CD4-positive, alpha-beta T cell (primary cell): ENCODE measurements at places on chromosomes 3 and 15. TPM values are rescaled to one million over a fixed set of nuclear protein-coding genes. Genes with fewer than 3 reads are reported as not detected.

The SERINC4 gene
- not detected for total RNA-seq

The AGBL1 gene
- not detected for total RNA-seq

GRCh38 chr3:133475245-133476010 is 75.6 kb downstream of the BFSP2 start:
- no peak for DNase-seq
- no peak overlapping the region for H3K27ac ChIP-seq
- H3K36me3 ChIP-seq, result no peaks in the 10 kb centered on the region
- H3K4me1 ChIP-seq, result peaks cover 16% of the 10 kb centered on the region
- H3K27me3 ChIP-seq, result no peaks in the 10 kb centered on the region

DNA sequence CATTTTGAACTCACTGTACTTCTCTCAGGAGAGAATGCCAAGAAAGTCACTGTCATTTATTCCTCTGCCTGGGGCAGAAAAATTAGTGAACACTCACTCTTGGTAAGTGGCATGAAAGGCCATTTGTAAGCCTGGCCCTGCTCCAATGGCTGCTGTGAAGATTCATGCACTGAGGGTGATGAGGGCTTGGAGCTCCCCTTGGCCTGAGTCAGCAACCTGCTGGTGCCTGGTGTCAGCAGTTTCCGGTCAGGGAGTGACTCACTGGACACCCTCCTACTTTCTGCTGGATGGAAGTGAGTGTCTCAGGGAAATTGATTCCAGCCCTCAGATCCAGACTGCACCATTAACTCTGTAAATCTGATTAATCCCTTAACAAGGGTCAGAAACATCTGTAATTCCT is 37.6 kb downstream of the TRA2B start:
- no peaks in the 10 kb centered on the region for H3K4me1 ChIP-seq
- no peaks in the 10 kb centered on the region for H3K27me3 ChIP-seq
- DNase-seq, result no peak

DNA sequence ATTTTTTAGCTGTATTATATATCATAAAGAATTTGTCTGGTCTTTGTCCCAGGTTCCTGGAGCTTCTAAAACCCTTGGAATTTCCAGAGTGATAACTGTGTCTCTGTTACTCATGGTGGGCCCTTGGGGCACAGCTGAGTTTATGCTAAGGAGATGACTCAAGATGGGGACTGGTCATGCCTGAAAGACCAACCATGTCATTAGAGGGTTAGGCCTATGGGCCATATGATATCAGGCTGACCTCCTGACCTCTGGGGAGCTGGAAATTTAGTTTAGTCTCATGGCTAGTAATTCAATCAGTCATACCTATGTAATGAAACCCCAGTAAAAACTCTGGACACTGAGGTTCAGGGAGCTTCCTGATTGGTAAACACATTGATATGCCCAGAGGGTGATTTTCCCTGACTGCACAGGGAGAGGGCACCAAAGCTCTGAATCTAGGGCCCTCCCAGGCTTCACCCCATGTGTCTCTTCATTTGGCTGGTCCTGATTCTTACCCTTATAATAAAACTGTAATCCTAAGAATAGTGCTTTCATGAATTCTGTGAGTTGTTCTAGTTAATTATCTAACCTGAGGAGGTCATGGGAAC is 69.6 kb downstream of the EEFSEC start:
- no peak overlapping the region for H3K27ac ChIP-seq
- no peak for DNase-seq
- H3K27me3 ChIP-seq, result no peaks in the 10 kb centered on the region
- H3K4me1 ChIP-seq, result peaks cover 9% of the 10 kb centered on the region
